ENCODE measurements at places on chromosomes 7 and 10.

DNA sequence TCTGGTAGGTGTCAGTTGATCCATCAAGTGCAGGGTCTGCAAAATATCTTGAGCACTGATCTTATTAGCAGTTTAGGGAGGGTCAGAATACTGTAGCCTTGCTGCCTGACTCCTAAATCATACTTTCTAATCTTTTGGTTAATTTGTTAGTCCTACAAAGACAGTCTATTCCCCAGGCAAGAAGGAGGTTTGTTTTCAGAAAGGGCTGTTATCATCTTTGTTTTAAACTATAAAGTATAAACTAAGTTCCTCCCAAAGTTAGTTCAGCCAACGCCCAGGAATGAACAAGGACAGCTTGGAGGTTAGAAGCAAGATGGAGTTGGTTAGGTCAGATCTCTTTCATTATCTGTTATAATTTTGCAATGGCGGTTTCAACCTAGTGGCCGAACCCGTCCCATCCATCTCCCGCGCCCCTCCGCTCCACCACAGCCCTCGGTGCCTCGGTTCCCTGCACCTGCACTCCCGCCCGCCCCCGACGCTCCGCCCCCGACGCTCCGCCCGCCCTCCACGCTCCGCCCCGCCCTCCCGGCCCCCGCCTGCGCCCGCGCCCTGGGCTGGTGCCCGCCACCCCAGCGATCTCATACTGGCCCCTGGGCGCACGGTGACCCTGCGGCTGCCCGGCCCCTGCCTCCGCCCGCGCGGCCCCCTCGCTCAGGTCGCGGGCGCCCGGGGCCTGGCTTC lies at the start of gene ADCK2:
Gene ADCK2, plus strand, starts transcription at position 564 of the 681 bp plus-strand sequence. CDS start 386 bp downstream, outside the sequence.
- no peak for DNase-seq

DNA sequence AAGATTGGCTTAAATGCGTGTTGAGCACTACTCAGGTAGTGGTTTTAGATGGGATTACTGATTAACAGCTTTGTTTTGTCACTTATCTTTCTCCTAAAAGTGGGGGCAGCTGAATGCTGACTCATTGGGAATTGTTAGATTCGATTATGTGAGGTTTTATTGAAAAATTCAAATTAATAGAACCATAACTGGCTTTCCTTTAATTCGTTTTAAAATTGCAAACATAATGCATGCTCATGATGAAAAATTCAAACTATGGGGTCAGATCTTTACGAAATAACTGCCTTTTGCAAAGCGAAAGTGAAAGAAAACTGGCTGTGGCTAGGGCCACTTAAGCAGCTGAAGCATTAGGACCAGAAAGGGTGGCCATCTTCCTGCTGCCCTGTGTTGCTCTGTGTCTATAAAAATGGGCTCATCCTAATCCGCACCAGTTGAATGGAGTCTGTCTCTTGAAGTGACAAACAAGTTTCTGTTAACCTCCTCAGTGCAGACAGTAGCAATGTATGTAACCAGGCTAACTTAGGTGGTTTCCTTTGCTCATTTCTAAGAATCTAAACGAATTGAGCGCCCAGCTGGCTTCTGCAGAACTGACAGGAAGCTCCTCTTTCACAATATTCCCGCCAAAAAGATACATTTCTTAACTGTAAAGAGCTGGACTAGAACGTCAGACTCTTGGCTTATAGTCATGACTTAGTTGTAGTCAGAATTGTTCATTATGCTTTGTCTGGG lies 27.8 kb downstream of the DENND10 start:
- no peak for DNase-seq

DNA sequence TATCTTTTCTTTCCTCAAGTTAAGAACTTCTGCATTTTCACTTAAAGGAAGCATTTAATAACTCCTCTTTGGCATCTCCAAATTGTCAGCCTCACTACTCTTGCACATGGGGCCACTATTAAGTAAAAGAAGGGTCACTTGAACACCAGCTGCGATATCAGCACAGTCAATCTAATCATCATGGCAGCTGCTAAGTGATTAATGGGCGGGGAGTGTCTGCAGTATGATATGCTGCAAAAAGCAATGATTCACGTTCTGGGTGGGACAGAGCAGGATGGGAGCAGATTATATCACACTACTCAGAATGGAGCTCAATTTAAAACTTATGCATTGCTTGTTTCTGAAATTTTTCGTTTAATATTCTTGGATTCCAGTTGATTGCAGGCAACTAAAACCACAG lies 447.4 kb upstream of the PFKP start:
- DNase-seq: no peak

DNA sequence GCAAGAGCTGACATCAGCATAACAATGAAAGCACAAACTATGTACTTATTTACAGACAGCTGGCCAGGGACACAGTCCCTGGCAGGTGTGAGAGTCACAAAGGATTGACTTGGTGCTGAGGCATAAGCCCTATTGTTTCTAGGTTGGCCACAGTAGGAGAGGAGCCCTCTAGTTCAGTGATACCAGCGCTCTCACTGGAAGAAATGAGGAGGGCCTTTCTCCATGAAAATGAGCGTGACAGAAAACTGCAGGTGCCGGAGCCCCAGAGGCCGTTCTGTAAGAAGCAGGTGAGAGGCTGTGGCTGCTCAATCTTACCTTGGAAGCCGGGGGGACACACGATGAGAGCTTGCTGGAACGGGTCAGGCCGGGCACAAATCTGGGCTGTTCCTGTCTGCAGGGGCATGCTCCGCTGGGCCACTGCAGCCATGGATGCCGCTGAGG lies 90.5 kb downstream of the CLEC2L start:
- no peak for DNase-seq

DNA sequence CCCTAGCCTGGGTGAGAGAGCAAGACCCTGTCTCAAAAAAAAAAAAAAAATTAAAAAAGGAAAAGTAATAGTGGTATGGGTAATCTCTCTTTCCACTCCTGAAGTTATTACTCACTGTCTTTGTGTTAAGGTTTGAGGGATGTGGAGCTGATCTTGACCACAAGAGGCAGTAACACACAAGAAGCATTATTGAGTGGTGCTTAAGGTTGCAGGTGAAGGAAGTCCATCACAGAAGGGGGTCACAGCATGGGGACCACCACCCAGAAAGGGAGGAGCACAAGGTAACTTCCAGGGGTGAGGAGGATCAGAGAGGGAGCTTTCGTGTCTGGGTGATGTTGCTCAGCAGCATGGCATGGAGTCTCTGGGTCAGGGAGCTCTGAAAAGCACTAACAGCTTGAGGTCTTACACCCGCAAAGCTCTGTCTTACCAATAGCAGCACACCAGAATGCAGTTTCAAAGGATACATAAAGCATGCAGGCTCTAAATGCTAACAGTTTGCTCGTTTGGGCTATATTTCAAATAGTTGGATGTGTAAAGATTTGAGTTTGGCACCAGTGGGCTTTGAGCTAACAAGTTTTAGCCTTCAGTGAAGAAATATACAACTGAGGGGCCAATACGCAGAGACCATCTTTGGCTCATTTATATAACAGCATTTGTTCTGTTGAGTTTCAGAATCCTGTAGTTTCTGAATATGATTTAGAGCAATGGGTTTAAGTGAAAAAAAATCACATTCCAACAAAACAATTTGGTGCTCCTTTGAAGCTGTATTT lies 100.4 kb upstream of the DNAJC1 start:
- DNase-seq: no peak

DNA sequence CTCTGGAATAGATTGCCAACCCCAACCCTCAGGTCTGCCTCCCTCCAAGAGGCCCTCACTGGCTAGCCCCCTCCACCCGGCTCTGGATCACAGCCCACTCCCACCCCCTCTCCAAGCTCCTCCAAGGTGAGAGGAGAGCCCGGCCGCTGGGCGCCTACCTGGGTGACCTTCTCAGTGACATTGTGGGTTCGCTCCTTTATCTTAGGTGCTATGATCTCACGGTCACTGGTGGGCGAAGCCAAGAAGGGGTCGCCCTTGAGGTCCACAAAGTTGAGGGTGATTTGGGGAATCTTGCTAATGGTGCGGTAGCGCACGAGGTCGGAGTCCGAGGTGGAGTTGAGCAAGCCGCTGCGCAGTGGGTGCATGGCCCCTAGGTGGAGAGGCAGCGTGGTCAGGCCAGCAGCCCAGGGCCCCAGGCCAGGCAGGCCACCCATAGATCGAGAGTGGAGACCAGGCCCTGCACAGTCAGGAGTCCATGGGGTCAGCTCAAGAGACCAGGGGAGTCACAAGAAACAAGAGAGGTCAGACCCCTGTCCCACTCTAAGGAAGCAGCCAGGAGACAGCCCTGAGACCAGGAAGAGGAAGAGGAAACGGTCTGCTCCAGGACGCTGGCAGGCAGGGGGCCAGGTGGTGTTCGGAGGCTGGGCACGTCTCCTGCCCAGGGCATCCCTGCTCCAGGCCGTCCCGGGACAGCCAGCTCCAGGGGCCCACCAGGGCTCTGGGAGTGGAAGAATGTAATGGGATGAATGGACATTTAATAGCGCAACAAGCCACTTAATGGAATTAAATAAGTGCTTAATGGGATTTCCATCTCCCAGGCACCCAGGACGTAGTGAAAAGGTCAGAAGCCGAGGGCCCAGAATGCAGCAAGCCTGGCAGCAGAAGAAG lies 20.7 kb downstream of the KCNH2 start:
- no peak for DNase-seq

DNA sequence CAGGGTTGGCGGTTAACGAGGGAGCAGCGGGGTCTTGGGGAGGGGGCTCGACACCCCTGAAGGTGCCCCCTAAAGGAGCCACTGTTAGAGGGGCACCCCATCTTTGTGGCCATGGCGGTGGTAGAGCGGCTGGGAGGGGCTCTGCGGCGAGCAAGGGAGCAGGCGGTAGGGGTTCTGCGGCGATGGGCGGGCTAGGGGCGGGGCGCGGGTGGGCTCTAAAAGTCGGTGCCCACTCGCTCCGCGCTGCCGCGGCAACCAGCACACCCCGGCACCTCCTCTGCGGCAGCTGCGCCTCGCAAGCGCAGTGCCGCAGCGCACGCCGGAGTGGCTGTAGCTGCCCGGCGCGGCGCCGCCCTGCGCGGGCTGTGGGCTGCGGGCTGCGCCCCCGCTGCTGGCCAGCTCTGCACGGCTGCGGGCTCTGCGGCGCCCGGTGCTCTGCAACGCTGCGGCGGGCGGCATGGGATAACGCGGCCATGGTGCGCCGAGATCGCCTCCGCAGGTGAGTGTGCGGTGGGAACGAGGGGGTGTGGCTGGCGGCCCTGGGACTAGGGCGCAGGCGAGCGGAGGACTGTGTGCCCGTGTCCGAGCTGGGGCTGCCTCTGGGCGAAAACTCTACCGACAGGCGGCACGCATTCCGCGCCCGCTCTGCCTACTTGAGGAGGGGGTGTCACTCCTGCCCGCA lies at the start of gene MEST:
Gene MEST, plus strand, starts transcription at position 245 of the 682 bp plus-strand sequence. Its CDS starts 229 bp downstream, at position 474.
- no peak for DNase-seq

All from NCI-H1048 (cell line).